NCI-H345 (cell line): ENCODE measurements at places on chromosomes 4 and X.

- peak; percentile 37 for DNase-seq
These were observed 1.2 kb downstream of the PROM1 start for GRCh38 chr4:16082426-16083240.

DNA sequence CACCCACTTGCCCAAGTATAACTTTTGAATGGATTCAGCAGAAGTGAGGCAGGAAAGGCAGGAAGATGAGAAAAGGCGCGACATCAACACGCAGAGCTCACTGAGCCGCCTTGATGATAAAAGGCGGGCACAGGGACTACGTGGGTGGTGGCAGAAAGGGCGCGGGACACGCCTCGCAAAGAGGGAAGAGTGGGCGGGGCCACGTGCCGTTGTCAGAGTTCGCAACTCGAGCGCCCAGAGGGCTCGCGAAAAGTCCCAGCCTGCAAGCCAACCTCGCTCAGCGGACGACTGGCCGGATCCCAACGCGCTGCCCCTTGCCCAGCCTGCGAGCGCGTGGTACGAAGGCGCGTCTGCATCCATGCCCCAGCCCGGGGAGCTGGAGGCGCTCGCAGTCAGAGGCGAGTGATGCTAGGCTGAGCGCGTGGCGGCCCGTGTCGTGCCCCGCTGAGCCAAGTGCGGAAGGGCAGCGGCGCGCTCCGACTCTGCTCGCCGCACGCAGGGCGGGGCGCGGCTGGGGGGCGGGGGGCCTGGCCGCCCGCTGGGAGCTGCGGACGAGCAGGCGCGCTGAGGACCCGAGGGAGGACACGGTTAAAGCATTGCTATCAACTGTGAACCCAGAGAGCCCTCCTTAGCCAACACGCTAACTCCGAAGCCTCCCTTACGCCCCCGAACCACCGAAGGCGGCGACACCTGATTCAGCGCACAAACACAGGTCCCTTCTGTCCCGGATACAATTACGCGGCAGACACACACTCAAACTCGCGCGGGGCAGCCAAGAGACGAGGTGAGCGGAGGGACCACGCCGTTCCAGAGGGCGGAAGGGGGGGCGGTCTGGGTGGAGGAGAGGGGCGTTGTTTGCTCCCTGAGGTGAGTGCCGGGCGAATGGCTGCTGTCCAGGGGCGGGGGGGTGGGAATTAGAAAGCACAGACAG, at the start of gene UGT8:
UGT8 (plus strand) TSS at position 617 of the 931 bp plus-strand sequence. CDS start 24,074 bp downstream, outside the sequence.
- peak; percentile 81 for DNase-seq

GRCh38 chrX:24553011-24553410, 87.9 kb downstream of the PDK3 start:
- DNase-seq = no peak

DNA sequence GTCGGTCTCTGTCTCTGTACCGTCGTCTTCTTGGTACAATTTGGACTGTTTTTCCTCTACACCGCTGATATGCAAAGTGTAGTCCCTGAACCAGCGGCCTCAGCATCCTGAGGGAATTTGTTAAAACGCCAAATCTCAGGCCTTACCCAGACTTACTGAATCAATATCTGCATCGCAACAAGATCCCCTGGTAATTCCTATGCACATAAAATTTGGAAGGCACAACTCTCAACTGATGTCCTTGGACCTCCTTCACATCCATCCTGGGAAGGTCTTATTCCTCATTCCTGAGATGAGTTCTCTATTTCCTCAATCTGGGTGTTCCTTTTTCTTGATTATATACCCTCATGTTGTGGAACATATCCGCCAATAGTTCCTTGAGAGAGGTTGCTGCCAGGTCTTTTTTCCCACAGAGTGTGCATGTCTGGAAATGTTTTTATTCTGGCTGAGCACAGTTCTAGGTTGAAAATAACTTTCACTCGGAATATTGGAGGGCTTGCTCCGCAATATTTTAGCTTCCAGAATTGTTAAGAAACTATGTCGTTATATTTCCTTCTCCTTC, 738 bp upstream of the HPF1 start:
- DNase-seq = no peak

DNA sequence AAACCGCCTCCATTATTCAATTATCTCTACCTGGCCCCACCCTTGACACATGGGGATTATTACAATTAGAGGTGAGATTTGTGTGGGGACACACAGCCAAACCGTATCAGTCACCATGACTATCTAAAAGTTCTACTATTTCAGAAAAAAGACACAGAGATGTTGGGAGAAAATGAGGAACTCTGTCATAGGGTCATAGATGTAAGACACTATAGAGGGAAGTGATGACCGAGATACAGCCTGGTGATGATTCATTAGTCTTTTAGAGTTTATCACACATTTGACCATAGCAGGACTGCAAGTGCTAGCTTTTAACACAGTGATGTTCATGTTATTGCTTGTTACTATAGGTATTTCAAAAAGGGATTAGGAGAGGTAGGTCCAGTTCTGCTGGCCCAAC, 357.0 kb upstream of the AADAT start:
- no peak for DNase-seq

- no peak for DNase-seq
These were observed 4.8 kb upstream of the MPP1 start for GRCh38 chrX:154809939-154810665.

DNA sequence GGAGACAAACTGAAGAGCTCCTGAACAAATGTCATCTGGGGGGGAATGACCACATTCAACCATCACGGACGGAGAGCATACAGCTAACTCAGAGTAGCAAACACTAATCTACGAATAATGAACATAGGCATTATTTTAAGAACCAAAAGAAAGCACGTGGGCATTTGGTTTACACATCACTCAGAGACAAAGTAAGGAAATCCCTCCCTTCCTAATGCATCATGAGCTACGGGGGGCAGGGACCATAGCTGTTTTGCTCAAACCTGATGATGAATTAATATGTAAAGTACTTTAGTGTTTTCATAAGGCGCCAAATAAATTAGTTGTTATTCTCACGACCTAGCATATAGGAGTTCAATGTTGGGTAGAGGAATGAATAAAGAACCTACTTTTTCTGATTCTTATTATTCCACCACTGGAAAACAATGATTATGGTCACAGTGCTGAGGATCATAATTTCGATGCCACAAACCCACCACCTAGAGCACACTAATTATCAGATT, 11.7 kb upstream of the TMEM156 start:
- DNase-seq = no peak

- no peak for DNase-seq
These were observed 34.3 kb downstream of the WFS1 start for GRCh38 chr4:6303943-6304342.

DNA sequence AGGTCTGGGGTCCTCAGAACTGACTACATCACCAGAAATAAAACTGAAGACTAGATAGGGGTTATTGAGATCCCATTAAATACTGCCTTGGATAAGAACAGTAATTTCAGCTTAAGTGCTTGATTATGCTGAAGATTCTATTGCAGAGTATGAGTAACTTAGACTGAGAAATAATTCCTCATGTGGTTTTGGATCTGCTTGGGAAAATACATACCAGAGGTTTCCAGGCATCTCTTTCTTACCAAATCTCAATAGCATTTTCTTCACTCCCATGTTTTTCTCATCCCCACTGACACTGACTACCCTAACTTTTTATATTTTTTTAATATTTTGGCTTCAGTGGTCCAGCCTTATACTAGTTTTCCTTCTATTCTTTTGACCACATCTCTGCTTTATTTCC, 92.0 kb upstream of the TEX13D start:
- DNase-seq = no peak

GRCh38 chr4:98363431-98363830, 102.2 kb downstream of the RAP1GDS1 start:
- DNase-seq = no peak

- DNase-seq = no peak
These were observed 1142.2 kb downstream of the ADGRL3 start for GRCh38 chr4:62342346-62342745.

DNA sequence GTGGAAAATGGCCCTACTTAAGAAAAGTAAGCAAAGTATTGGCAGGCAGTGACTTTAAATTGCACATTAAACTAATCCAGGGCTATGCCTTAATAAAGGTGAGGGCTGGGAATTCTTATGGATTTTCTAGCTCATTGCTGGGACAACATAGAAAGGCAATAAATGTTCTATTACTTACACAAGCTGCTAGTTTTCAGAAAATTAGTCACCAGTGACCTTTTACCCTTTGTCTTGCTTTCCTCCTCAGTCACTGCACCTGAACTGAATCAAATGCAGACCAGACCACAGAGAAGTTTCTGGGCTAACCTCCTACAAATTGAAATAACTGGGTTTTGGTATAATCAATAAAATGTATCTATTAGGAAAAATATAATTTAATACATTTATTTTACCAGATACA, 694.4 kb upstream of the FAM241A start:
- no peak for DNase-seq

- no peak for DNase-seq
These were observed 1820.1 kb upstream of the TENM3 start for GRCh38 chr4:180422989-180423711.

- DNase-seq = no peak
These were observed 131.3 kb downstream of the RTL3 start for GRCh38 chrX:78527818-78528217.

DNA sequence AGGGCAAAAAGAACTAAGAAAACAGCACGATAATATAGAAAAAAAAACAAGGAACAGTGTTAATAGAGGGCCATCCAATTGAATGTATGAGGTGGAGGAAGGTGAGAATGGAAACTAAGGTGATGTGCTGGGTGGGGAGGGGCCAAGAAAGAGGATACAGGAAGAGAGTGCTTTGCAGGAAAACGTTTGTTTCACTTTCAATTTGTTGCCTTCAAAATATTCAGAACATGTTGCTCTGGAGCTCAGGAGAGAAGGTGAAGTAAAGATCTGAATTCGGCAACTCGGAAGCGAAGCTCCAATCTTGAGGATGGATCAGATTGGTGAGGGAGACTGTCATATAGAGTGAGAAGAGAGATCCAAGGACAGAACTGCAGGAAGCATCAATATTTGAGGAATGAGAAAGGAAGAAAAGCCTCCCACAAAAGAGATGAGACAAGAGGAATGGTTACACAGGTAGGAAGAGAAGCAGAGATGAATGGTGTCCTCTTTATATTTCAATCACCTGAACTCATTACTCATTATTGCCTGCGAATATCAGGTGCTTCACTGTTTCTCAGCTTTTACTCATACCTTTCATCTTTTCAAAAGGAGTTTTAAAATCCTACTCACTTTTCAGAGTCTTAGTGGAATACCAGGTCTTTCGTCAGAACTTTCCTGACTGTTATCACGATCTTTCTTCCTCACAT, 14.7 kb upstream of the SEC24D start:
- no peak for DNase-seq

DNA sequence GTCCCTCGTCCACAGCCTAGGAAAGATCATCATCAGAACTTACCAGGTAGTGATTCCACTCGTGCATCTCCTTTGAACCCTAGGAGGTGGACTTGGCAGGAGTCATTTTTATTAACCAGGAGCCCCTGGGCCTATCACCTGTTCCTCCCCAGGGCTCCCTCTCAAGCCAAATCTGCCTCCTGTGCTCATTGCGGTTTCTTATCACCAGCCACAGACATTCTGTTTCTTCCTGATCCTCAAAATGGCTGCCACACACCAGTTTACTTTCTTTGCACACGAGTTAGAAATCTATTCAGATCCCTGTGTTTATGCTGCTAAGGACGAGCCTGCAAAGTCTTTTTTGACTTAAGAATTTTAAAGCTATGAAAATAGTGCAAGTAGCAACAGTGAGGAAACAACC, 354.5 kb upstream of the BOD1L1 start:
- DNase-seq = no peak

DNA sequence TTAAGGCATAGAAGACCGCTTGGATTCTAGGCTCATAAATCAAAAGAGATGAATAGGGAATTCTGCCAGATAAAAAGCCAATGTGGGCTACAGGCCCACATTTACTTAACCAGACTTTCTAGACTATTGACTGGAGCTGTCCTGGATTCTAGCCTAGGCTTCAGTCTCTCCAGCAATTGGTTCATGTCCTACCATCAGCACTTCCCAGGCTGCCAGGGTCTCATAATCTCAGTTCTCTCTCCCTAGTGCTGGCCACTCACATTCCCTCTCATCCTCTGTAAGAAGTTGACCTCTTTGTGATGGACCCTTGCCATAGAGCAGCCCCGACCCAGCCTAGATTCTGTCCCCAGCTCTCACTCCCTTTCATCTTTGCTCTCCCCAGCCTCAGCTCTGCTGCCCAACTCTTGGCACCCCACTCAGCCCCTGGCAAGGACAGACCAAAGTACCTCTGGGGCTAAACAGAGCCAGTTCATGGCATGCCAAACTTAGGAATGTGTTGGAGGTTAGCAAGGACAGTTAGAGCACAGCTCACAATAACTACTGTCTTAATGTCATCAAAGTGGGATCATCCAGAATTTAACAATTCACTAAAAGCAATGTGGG, 396.2 kb downstream of the INPP4B start:
- no peak for DNase-seq

DNA sequence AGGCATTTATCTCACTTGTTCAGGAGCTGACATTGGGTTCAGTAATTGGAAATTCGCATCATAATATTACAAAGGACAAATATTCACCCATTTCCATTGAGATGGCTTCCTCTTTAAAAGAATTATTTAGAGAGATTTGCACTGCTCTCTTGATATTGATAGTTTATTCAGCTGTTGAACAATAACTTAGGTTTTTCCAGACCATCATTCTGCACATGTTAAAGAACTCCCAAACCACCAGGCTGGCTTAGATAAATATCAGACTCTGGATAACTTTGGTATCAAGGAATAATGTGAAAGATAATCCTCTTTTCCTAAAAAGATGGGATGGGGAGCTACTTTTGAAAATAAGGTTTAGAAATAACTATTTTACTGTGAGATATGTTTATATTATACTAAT, 154.0 kb downstream of the GASK1B start:
- no peak for DNase-seq
